Stimulated activated CD4-positive, alpha-beta T cell treated with anti-CD3 and anti-CD28 coated beads, Interleukin-4, amount 100 ng/mL, for 24 hours (primary cell): ENCODE measurements at places on chromosomes 5 and 9.

GRCh38 chr5:82359272-82359671 is 81.1 kb upstream of the RPS23 start:
- DNase-seq: no peak

GRCh38 chr9:78997296-78997695 is 574.5 kb upstream of the TLE4 start:
- DNase-seq: no peak

GRCh38 chr5:52017567-52017966 is 634.3 kb downstream of the ISL1 start:
- no peak for DNase-seq

GRCh38 chr9:77417566-77417965 is 230.6 kb downstream of the GNA14 start:
- DNase-seq: no peak

DNA sequence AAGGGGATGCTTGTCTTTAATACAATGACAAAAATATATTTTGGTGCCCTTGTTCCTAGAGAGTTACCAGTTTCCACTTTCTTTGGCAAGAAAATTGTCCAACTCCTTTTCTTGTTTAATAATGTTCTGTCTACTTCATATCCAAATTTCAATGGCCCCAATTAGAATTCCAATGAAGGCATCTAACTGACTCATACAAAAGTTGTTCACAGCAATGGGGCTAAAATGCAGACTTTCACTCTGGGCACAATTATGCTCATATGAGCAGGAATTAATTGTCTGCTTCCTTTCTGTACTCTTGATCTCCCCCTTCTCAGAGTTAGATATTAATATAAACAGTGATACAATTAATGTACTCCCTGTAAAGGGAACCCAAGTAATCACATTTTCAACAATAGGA is 42.1 kb upstream of the ZNF622 start:
- DNase-seq: no peak

DNA sequence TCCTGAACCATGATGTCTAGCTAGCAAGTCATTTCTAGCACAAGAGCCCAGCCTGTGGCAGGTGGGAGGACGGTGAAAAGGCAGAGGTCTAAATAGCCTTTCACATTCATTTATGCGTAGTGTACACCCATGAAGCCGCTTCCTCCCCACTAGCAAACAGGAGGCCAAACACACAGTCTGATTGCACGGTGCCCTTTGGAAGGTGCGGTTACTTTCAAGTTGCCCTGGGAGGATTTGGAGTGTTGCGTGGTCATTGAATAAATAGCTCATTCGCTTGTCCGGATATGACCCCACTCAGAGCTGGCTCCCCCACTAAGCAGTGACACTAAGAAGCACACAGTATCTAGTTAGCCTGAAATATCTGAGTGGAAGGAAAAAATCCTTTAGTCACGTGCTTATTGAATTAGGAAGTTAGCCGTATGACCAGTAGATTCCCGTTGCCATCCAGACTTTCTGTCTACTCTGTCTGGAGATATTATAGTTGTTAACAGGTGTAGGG is 664 bp upstream of the ARSB start:
- DNase-seq: peak; percentile 68

DNA sequence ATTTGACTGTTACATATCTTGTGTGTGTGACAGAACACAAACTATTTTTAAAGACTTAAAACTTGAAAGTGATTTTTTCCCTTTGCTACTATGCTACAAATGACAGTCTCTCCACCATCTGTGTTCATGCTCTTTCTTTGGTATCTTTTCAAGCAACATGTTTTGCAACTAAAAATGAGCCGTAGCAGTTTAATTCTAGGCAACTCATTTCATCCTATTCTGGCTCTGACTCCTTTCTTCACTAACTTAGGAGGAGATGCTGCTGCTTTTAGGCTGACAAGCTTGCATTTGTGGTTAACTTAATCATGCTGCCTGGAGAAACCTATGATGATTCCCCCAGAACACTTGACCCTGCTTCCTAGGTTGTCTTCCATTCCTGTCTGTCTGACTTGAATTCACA is 100.6 kb downstream of the HACD4 start:
- DNase-seq: no peak
